ENCODE measurements at places on chromosomes 4 and X.

DNA sequence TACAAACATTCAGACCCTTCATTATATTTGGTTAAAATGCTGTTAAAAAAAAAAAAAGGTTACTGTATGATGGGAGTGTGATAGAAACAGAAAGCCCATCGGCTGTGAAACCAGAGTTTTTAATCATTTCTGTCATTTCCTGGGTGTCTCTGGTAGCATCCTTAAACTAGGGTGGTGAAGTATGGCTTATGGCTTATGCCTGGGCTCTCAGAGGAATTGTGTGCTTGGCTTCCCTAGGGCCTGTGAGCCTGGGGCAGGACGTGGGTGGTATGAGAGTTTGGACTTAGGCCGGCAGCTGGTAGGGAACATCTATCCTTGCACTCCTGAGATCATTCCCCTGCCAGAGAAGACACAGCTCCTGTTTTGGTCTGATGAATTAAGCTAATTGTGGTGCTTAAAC, 52.2 kb downstream of the DCUN1D4 start:
- DNase-seq: no peak

DNA sequence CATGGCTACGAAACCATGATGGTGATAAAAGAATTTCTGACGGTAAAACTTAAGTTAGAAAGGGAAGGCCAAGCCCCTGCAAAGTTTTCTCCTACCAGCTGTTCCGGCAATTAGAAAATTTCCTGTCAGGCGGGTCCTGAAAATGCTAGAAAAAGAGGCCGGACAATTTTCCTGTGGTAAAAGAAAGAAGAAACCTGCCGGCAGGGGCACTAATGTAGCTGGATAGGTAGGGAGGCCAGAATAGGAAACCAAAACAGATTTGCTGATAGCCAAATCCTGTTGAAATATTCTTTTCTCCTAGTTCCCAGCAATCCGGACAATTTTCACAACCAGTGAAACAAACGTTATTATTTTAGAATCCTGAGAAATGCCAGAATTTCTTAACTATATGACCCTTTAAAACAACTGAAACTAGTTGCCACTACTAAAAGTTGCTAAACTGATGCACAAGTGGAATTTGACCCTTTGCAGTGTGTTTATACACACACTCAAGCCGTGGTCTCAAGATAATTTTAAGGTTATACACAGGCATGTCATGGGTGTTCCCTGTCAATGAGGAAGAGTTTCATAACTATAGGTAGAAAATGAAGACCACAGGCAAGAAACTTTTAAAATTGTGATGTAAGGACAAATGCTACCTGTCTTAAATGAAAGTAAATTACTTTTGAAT, 47.7 kb downstream of the RPS6KA3 start:
- no peak for DNase-seq

DNA sequence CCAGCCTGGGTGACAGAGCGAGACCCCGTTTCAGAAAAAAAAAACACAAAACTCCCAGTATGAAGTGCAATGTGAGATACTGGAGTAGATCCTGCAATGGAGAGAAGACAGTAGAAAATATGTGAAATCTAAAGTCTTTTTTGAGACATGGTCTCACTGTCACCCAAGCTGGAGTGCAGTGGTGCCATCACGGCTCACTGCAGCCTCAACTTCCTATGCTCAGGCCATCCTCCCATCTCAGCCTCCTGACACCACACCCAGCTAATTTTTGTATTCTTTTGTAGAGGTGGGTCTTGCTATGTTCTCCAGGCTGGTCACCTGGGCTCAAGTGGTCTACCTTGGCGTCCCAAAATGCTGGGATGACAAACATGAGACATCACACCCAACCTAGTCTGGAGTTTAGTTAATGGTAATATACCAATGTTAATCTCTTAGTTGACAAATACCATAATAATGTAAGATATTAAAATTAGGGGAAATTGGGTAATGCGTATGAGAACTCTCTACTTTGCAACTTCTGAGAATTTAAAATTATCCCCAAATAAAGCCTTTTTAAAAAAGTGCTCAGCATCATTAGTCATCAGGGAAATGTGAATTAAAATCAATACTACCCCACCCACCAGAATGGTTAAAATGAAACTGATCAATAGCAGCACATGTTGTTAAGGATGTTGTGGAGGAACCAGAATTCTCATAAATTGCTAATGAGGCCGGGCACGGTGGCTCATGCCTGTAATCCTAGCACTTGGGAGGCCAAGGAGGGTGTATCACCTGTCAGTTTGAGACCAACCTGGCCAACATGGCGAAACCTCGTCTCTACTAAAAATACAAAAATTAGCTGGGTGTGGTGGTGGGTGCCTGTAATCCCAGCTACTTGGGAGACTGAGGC, 15.0 kb downstream of the RBMX start:
- no peak for DNase-seq

DNA sequence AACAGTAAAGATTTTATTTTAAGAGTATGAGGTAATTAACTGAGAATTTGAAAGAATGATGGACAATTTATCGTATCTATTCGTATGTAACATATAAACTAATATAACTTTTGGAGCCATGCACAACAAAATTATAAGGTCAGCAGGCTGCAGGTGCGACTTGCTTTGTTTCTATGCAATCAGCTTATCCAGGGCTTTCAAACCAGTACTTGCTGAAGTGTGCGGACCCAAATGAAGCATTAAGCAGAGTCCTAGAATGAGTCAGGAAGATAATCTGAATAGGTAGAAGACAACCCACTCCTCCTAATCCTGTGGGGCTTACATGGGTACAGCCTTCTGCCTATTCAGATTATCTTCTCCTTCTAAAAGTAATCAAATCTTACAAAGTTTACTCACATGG, 2.1 kb downstream of the NSD2 start:
- no peak for DNase-seq

DNA sequence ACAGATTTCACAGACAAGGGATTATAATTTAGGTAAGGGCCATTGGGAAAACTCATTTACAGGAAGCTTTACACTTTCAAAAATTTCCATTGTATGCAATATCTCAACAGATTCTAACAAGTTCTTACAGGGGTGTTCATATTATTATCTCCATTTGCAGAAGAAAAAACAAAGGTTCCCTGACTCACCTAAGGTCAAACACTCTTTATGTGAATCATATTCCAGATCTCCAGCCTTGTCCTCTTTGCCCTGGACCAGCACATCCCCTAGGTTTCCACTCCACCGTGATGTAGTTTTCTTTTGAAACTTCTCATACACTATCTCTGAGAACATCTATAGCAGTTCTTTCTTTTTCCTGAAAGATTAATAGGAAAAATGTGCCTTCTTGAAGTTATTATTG, 96.4 kb upstream of the HS3ST1 start:
- DNase-seq: no peak

GRCh38 chrX:12013211-12013618, 125.1 kb upstream of the FRMPD4 start:
- no peak for DNase-seq

- no peak for DNase-seq
These were observed 194.9 kb downstream of the TLL1 start for GRCh38 chr4:166067915-166068314.

DNA sequence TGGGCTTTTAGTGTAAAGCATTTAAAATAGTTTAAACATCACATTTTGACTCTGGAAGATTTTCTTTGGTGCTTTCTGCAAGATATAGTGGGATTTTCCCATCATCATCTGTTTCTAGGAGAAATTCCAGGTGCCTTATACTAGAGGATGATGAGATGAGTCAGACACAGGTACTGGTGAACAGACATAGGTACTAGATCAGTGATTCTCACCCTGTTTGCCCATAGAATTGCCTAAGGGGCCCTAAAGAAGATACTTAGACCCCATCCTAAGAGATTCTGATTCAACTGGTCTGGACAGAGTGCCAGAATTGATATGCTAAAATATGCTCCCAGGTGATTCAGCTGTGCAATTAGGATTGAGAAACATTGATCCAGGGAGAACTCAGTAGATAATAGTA, 9.7 kb downstream of the TSPAN7 start:
- no peak for DNase-seq

- DNase-seq: no peak
These were observed 42.0 kb upstream of the PROM1 start for GRCh38 chr4:16125571-16126445.

DNA sequence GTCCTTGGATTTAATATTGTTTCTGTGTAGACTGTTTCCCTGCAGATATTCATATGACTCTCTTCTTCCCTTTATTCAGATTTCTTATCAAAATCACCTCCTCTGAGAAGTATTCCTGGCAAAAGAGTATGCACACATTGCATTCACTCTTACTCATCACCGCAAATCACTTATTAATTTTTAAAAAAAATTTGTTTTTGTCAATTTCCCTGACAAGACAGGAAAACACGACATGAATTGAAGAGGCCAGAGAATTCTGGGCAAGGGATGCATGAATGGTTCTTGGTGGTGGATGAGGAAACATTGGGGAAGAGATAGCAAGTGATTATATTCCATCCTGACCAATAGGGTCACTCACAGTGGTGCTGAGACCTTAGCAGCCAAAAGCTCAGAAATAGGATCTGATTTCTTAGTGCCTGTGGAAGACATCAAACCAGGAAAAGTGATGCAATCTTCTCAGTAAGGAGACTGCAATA, 522.5 kb upstream of the AGA start:
- DNase-seq: no peak

DNA sequence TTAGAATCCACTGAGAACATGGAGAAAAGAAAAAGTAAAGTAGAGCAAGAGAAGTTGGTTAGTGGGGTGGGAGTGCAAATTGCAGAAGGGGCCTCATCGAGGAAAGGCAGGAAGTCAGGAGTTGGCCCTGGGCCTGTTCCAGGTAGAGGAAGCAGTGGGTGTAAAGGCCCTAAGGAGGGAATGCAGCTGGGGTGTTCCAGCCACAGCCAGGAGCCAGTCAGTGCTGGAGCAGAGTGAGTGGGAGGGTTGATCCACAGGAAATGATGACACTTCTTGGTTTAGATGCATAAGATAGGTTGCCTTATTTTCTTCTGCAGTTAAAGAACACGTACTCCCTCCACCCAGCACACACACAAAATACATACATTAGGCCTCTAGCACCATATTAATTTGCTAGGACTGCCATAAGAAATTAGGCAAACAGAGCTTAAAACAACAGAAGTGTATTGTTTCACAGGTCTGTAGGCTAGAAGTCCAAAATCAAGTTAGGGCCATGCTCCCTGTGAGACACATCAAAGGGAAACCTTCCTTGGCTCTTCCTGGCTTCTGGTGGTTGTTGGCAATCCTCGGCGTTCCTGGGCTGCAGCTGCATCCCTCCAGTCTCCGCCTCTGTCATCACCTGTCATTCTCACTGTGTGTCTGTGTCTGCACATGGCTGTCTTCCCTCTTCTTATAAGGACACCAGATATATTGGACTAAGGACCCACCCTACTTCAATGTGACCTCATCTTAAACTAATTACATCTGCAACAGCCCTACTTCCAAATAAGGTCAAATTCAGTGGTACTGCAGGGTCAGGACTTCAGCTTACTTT, 205.9 kb downstream of the AASDH start:
- DNase-seq: no peak

- DNase-seq: no peak
These were observed 506.6 kb downstream of the KLHL13 start for GRCh38 chrX:117610049-117610448.

DNA sequence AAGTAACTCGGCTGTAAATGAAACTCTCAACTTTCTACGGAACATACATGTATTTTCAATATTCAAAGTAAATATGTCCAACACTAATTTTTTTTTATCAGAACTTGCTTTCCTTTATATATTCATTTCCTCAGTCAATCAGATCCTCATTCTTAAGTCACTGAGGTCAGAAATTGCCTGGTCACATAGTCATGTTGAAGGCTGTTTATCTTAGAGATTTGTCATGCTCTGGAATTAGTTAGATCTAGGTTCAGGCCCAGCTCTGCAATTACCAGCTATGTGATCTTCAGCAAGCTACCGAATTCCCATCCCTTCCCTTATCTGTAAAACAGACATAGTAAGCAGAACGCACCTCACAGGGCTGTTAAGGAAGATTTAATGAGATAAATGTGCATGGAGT, 228.8 kb downstream of the SPCS3 start:
- no peak for DNase-seq

DNA sequence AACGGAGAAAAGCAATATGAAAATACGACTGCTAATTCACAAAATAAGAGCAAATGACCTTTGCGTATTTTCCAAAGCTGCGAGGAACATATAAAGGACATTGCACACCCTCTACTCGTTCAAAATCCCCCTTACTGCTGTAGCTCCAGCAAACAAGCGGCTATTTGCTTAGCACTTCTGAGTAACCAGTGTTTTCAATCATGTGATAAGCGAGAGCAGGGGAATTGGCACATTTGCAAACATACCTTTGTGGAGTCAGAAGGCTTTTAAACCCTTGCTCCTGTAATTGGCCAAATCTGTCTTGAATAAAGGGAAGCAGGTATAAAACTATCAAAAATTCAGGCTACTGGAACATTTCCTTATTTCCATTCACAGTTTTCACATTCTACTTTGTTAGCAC, 610.2 kb downstream of the UBE2NL start:
- no peak for DNase-seq

- DNase-seq: no peak
These were observed 152.1 kb downstream of the PALLD start for GRCh38 chr4:168648929-168649328.

DNA sequence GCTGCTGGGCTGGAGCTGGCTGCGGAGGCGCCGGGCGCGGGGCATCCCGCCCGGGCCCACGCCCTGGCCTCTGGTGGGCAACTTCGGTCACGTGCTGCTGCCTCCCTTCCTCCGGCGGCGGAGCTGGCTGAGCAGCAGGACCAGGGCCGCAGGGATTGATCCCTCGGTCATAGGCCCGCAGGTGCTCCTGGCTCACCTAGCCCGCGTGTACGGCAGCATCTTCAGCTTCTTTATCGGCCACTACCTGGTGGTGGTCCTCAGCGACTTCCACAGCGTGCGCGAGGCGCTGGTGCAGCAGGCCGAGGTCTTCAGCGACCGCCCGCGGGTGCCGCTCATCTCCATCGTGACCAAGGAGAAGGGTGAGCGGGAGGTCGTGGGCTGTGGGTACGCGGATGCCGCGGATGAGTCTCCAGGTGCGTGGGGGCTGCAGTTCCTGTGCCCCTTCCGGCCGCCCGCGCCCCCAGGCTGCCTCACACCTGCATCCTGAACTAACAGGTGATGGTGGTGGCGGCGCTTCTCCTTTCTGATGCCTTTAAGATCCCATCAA, 499 bp downstream of the CYP2U1 start:
- DNase-seq: peak; percentile 75

DNA sequence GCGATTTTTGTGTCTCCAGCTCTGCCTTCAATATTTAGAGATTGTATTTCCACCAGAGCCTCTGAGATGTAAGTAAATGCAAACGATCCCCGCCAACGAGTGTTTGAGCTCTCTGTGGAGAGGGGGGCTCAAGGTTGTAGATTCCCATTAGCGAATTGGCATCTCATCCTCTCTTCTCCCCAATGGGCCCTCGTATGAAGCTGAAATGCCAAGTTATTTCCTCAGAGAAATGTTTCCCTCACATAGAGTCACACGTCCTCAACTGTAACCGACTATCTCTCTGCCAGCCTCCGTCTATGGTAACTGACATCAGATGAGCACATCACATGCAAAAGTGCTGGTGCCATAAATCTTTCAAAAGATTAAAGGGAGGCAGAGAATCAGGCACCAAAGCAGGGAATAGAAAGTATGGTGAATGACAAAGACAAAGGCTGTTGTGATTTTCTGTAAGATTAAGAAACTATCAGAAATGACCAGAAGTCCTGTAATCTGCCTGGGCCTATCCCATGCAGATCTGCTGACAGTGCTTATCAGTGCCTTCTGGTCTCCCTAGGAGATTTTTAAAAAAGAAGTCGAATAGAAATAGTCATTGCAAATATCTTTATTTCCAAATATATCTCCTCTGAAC, 157.1 kb downstream of the PDGFRA start:
- DNase-seq: no peak

GRCh38 chr4:153153339-153153871, 50.8 kb upstream of the TRIM2 start:
- peak; percentile 81 for DNase-seq

Data from suprapubic skin (tissue), 4 donors.